NAMALWA (cell line): ENCODE measurements at places on chromosomes 16 and 17.

- no peak for DNase-seq
Observed at GRCh38 chr17:19443148-19443547, 32.1 kb downstream of the RNF112 start.

DNA sequence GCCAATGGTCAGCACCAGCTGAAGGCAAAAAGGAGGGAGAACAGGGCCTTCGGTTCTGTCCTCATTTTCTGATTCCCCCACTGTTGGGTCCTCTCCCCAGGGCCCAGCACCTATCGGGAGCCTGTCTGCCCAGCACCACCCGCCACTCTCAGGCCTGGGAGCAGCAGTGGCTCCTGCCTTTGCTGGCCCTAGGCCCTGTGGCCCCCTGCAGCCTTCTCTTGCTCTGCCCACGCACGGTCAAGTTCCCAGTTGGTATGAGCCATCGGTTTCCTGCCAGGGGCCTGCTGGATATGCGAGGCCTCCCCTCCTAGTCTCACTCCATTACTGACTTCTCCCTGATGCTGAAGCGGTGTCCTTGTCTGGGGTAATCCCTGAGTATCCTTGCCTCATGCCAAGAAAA lies 37.5 kb downstream of the HSBP1 start:
- DNase-seq: no peak

GRCh38 chr16:81623365-81624102 lies 155.6 kb upstream of the PLCG2 start:
- DNase-seq: peak; percentile 78

- DNase-seq: no peak
Observed at GRCh38 chr16:57871456-57871855, 69.2 kb upstream of the KIFC3 start.

GRCh38 chr16:26795184-26795583 lies 271.5 kb upstream of the C16orf82 start:
- DNase-seq: peak; percentile 64

GRCh38 chr16:11129378-11129781 lies 126.6 kb downstream of the SOCS1 start:
- no peak for DNase-seq

GRCh38 chr16:88055356-88055755 lies 104.1 kb downstream of the BANP start:
- DNase-seq: no peak

- no peak for DNase-seq
Observed at GRCh38 chr16:49189286-49189685, 92.4 kb downstream of the CBLN1 start.

DNA sequence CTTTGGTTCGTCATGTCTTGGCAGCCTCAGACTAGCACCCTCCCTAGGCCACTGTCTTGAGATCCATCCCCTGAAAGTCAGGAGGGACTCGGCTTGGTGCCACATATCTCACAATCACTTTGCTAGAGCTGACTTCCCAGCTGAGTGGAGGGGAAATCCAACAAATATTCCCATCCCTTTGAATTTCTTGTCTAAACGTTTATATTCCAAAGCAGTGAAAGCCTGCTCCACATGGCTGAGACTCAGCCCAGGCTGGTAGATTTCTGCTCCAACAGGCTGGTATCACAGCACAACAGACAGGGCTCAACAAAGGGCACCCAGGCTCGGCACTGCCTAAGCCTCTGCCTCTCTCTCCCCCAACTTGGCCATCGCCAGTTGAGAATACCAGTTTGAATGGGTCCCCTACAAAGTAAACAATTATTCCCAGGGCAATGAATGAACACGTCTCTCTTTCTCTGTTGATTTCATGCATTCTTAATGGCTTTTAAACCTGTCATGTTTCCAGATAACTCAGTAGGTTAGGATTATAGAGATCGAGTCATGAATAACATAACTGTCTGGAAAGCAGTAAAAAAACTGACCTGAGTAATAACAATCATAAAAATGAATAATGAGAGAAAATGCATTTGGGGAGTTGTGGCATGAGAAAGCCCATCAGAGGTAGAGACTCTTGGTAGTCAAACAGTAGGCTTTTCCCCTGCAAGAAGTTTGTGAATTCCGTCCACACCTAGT lies 1.0 kb downstream of the KRT13 start:
- DNase-seq: no peak

DNA sequence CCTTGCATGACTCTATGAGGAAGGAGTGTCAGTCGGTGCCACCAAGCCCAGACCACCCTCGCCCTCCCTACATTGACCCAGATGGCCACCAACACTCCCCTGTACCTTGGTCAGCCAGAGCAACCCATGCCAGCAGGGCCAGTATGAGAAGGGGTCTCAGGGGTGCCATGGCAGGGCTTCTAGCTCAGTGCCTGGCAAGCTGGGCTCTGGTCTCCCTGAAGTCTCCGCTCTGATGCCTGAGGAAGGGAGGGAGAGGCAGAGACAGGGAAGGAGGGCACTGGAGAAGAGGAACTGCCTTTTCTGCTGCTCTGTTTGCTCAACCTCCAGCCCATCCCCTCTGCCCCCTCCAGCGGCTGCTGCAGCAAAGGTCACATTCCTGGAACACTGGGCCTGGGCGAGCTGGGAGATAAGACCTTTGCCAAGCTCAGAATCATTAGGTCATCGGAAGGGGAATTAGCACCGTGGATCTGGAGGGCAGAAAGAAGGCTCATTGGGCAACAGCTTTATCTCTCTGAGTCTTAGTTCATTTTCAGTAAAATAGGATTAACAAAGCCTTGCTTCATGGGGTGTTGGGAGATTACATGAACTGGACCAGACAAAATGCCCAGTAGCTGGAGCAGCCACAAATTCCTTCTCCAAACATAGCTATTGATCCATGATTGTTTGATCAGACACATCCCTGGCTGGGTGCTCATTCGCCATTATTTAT lies at the start of gene VTN:
VTN (minus strand) TSS at position 273 of the 709 bp plus-strand sequence; CDS start at position 169, 104 bp downstream.
- no peak for DNase-seq

DNA sequence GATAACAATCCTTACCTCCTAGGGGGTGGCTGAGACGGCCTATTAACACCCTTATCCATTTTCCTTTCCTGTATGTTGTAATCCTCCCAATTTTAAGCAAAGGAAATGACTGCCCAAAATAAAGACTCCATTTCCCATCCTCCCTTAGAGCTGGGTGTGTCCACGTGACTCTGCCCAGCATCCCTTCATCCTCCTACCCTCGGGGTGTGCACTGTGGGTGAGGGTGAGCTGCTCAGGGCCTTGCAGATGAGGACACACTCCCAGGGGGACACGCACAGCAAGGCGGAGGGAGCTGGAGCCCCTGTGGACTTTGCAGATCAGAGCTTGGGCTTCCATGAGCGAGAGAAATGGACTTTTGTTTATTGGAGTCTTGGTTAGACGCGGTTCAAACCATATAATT lies 186.8 kb downstream of the IRF8 start:
- DNase-seq: no peak

GRCh38 chr16:76195056-76195455 lies 82.1 kb upstream of the CNTNAP4 start:
- DNase-seq: no peak

GRCh38 chr17:70544317-70544716 lies 375.0 kb downstream of the KCNJ2 start:
- no peak for DNase-seq
